ENCODE measurements at places on chromosomes 6 and 20.

DNA sequence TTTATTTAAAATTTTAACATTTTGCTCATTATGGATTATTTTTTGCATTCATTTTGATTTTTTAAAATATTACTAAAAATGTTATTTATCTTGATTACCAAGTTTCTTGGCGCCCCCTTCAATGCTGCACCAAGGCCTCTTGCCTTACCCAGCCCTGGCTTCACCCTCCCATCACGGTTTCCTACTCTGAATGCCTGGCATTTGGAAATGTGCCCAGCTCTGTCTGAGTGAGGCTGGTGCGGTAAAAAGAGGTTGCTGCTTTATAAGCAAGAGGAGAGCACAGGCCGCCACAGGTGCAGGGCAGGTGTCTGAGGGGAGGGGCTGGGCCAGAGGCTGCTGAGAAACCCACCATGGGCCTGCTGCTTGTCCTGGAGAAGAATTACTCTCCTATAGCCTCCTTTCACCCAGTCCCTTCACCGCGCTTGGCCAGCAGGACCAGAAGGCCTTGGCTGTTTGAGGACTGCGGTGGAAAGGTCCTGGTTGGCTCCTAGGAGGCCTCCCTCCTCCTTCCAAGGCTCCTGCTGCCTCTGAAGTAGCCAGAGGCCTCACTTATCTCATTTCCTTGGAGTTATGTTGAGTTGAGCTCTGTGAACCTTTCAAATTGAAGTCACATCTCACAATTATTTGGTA is 62.6 kb downstream of the BANF2 start:
- DNase-seq, result no peak

DNA sequence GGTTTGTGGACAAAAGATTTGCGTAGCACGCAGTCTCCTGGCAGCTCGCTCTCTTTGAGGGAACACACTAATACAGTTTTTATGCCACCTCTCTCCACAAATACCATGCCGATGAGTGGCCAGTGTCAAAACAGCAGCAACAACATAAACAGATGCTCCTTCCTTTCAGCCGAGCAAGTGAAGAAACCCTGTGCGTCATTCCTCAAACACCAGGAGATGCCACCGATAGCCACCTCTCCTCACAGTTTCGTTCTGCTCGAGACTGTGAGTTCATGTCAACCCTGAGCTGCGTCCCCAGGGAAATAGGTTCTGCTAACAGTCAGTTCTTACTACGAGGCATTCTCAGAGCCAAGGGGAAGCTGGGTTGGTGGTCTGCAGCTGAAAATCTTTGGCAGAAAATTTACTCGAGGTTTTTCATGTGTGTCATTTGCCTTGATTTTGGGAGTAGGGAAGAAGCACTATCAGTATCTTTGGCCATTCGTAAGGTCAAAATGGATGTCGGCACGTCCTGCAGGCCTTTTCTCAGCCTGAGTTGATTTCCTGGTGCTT is 59.9 kb downstream of the EYA2 start:
- peak; percentile 97 for DNase-seq

GRCh38 chr6:133645966-133646740 is 242.8 kb upstream of the TCF21 start:
- DNase-seq, result peak; percentile 63

- DNase-seq, result no peak
Observed at GRCh38 chr6:84002226-84002625, 31.3 kb upstream of the MRAP2 start.

DNA sequence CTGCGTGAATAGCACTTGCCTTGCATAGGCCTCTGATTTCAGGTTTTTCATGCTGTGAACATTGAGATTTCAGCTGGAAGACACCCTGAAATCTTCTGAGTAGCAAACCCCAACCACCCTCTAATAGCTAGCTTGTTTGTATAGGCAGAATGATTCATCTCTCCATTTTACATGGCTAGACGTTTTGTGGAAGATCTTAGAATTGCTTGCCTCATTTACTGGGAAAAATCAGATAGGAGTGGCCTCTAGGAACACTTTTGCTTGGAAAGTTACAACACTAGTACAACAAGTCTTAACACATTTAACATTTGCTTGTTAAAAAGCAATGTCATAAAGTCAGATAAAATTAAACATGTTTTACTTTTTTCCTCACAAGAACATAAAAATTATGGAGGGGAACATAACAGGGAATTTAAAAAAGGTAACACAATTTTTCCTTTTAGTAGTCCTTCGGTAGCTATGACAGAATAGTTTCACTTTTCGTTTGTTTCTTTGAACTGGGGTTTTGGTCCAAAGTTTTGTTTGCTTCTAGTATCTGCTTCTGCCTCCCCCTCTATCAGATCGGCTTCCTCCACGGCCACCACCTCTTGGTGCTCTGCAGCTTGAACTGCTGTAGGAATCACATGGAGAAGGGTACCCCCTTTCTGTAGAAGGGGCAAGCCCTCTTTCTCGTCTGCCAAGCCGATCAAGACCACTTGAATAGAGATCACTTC is 102.2 kb upstream of the PTCHD4 start:
- no peak for DNase-seq

DNA sequence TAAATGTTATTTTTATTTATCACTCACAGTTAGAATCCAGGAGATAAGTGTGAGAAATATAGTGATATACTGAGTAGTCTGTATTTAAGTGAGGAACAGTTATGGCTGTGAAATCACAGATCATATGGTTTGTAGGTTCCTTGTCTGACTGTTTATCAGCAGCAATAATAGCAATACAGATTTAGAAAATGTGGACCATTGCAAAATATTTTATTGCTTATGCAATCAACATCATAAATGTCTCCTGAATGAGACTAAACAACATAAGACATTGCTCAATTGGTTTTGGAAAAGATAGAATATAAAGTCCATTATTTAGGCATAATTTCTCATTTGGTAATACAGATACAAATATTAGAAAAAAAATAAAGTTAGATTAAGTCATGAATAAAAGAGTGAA is 43.7 kb downstream of the CCDC170 start:
- DNase-seq, result no peak

DNA sequence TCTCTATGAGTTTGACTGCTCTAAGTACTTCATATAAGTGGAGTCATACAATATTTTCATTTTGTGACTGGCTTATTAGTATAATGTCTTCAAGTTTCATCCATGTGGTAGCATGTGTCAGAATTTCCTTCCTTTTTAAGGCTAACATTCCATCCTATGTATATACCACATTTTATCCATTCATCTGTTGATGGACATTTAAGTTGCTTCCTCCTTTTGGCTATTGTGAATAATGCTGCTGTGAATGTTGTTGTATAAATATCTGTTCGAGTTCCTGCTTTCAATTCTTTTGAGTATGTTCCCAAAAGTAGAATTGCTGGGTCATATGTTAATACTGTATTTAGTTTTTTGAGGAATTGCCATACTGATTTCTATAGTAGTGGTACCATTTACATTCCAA is 79.5 kb downstream of the PTPRA start:
- no peak for DNase-seq

GRCh38 chr6:87682310-87682709 is 19.7 kb downstream of the AKIRIN2 start:
- DNase-seq, result no peak

GRCh38 chr20:33540427-33540826 is 50.5 kb downstream of the CBFA2T2 start:
- no peak for DNase-seq

- no peak for DNase-seq
Observed at GRCh38 chr20:60955706-60956105, 296.4 kb upstream of the CDH4 start.

DNA sequence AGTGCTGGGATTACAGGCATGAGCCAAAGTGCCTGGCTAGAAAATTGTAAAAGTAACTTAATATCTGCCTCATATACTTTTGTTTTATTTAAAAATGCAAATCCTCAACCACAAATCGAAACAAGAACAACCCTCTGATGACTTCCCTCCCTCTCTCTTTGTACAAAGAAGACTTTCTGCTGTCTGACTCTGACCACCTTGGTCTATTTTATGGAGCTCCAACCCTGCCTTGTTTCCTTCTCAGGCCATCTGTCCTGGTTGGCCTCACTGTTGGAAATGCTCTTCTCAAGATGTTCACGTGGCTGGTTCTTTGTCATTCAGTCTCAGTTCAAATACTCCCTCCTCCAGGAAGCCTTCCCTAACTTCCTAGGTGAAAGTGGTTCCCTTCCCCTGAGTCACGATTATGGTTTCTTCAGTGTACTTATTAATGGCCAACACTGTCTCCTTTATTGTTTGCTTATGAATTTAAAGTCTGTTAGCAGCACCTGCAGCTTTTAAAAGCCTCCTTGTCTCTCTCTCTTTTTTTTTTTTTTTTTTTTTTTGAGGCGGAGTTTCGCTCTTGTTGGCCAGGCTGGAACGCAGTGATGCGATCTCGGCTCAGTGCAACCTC is 151.5 kb upstream of the SALL4 start:
- DNase-seq, result no peak

- no peak for DNase-seq
Observed at GRCh38 chr6:33966536-33966935, 162.7 kb upstream of the MLN start.

- DNase-seq, result no peak
Observed at GRCh38 chr6:137792160-137793033, 74.7 kb upstream of the TNFAIP3 start.

GRCh38 chr6:53347250-53347920 is 1.4 kb downstream of the ELOVL5 start:
- DNase-seq, result peak; percentile 45

GRCh38 chr20:19945732-19946670 is 71.2 kb upstream of the NAA20 start:
- DNase-seq, result no peak

DNA sequence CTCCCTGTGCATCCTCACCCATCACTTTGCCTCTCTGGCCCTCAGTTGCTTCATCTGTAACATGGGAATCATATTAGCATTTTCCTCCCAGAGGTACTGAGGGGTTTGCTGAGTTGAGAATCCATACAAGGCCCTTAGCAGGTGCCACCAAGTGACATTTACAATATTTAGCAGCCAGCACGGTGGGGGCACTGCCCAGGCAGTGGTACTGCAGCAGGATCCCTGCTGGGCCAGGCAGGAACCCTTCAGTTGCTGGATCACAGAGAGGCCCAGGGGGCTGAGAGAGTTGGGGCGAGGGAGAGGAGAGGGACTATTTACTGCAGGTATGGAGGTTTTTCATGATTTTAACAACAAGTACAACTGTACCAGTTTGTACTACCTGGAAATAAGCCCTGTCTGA is 65.9 kb downstream of the CDH22 start:
- no peak for DNase-seq

GRCh38 chr6:1635305-1636010 is 25.7 kb downstream of the FOXC1 start:
- DNase-seq, result no peak

- no peak for DNase-seq
Observed at GRCh38 chr20:38927902-38928578, 1.8 kb downstream of the FAM83D start.

DNA sequence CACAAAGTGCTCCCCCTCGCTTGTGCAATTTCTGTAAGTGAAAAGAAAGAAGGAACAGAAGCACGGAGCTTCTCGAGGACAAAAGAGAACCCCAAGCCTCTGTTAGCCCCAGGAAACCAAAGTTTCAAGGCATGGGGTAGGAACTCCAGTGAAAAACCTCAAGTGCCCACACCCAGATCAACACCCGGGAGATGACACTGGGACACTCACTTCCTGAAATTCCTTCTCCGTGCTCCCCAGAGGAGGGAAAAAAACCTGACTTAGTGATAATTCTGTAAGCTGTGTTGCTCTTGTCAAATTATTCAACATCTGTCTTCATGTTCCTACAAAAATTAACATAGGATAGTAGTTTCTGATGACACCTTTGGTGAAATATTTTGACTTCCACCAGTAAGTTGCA is 4.6 kb downstream of the MDGA1 start:
- DNase-seq, result no peak

- DNase-seq, result peak; percentile 36
Observed at GRCh38 chr6:69865126-69865525, 1.2 kb upstream of the COL19A1 start.

All from astrocyte of the spinal cord (primary cell).